ENCODE measurements at places on chromosomes 4 and X.

GRCh38 chrX:75107863-75108509, 48.1 kb downstream of the ABCB7 start:
- no peak for DNase-seq

GRCh38 chr4:176818531-176818930, 25.8 kb upstream of the VEGFC start:
- no peak for DNase-seq

DNA sequence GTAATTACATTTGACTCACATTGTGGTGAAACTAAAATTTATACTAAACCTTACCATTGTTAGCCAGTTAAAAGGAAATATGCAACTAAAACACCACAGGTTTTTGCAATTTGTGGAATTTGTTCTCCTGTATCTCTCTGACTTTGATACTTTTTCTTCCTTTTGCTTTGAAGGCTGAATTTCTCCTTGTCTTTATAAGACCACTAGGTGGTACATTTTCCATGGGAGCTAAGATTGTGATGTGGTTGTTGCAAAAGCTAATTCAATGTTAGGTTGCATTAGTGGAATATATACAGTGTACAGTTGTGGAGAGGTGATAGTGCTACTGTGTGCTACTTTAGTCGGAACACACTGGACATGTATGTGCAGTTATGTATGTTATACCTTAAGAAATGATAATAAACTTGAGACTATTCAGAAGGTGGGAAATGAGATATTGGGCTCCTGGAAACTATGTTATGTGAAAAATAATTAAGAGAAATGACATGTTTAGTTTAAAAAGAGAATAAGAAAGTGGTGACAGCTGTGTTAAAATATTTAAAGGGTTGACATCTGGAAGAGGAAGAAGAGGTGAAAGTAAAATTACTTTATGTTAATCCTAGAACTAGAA, 70.3 kb downstream of the ARL9 start:
- DNase-seq = no peak

DNA sequence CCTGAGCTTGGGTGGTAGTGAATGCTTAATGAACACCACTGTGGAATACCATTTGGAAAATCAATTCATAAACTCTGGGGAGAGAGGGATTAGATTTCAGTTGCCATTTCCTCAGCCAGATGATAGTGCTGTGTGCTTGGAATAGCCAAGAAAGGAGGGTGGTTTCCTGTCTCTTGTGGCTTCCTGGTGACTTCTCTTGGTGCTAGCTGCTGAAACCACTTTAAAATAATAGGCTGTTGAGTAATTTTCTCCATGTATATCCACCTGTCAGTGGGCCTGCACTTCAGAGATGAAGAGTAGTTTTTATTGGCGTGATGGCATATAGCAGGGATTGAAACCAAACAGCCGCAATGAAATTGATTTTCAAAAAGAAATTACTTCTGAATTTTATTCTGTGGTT, 11.8 kb downstream of the EDA start:
- no peak for DNase-seq

- no peak for DNase-seq
Observed at GRCh38 chr4:87014284-87014782, 79.5 kb downstream of the AFF1 start.

- DNase-seq = no peak
Observed at GRCh38 chr4:4455210-4455865, 68.4 kb downstream of the NSG1 start.

DNA sequence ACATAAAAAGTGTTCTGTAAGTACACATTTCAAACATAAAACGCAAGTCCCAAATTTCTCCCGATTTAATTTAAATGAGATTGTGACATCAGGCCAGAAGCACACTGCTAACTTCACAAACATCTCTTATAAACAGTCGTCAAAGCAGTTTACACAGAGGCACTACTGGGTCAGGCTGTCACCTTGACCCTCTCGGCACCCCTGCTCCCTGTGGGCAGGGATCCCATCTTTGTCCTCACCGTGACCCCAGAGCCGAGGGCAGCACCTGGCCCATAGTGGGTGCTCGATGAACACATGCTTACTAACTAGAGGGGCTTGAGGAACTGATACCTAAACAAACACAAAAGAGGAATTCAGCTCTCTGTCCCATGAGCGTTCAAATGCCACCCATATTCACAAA, 22.2 kb downstream of the QDPR start:
- DNase-seq = no peak

DNA sequence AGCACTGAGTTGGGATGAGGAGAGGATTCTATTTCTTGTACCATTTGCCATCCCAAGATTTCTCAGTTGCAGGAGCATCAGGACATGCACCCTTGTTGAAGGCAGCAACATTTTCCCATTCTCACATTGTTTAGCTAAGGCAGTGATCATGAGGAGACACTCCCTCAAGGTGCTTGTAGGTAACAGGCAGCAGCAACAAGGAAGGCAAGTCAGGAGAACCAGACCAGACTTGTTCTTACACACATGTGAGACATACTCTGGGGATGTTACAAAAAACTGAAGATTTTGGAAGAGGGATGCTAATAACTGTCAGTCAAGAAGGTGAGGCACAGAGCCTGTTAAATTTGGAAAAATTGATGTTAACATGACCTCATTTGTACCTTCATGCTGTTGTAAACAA, 15.5 kb upstream of the HPGDS start:
- no peak for DNase-seq

GRCh38 chrX:77597090-77597489, 149.9 kb downstream of the FGF16 start:
- DNase-seq = no peak

GRCh38 chr4:5750946-5751665, 40.1 kb downstream of the EVC start:
- DNase-seq = no peak

DNA sequence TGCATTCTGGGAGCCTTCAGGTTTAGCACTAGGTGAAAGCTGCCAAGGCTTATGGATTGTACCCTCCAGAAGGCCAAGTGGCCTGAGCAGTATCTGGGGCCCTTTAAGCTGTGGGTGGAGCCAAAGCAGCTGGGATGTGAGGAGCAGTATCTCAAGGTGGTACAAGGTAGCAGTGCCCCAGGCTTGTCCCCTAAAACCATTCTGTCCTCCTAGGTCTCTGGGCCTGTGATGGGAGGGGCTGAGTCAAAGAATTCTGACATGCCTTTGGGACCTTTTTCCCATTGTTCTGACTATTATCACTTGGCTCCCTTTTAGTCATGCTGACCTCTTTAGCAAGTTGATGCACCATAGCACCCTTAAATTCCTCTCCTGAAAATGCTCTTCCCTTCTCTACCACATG, 99.1 kb upstream of the TSPAN7 start:
- no peak for DNase-seq

DNA sequence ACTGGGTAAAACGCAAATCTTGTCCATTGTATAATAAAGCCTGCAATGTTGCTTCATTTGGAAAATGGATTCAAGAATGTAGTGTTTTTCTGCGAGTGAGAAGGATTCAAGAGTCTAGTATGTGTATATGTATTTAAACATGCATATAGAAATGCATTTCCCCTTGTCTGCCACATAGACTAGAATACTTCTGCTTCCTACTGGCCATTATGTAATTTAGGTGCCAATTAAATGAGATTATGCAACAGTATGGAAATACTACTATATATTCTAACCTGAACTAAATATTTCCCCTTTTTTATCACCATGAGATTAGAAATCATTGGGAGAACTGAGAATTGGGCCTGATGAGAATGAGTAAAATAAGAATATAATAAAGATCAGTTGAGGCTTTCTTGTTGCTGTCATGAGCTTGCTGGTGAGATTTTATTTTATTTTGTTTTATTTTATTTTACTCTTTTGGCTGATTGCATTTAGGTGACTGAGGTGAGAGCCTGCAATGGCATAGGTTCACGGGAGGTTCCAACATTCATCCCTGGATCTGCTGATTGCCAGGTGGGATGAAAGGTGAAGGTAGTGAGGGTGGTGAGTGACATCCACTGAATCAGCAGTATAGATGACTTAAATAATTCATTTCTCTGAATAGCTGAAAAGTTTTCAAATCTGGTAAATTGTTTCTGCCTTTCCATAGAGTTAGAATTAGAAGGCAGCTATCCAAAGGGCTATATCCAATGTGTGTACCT, 95.6 kb upstream of the SLC4A4 start:
- no peak for DNase-seq

DNA sequence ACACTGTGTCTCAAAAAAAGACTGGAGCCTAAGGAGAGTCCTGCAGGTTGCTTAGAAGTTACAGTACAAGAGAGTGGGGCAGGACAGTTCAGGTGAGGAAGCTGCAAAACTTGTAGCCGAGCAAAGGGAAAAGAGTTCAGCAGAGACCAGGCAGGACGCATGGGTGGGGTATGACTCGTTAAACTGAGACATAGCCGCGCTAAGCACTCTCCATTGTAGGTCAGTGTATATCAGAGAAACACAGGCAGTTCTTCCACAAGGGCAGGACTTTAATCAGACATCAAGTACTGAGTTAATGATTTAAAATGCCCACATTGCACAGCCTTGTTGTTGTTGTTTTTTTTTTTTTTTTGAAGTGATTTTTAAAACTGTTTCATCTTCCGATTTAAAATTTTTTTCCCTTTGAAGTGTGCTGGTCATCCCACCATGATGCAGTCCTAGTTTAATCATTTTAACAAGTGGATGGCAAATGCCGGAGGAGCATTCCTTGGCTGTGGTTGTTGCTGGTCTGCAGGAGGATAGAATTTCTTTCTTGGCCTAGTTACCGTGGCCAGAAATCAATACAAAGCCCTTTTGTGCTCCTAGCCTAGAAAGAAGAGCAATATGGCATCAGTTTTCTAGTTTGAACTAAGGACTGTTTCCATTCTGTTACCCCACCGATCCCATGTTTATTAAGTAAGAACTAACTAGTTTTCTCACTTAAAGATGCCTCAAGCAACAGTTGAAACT, 10.3 kb downstream of the LAP3 start:
- no peak for DNase-seq

DNA sequence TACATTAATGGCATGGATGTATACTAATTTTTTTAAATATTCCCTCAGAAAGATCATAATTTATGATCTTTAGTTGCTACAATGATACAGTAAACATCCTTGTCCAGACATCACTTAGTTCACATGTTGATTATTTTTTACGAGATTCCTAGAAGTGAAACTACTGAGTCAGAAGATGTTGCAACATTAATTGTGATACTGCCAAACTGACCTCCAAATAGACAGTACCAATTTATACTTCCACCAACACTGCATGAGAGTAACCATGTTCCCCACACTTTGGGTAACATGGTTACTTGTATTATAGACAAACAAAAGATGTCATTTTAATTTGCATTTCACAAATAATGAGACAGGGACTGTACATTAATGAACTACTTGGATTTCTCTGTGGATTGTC, 19.6 kb downstream of the RCHY1 start:
- no peak for DNase-seq

GRCh38 chr4:126264839-126265238, 950.1 kb downstream of the FAT4 start:
- DNase-seq = no peak

GRCh38 chrX:148958901-148959300, 458.5 kb downstream of the AFF2 start:
- no peak for DNase-seq

DNA sequence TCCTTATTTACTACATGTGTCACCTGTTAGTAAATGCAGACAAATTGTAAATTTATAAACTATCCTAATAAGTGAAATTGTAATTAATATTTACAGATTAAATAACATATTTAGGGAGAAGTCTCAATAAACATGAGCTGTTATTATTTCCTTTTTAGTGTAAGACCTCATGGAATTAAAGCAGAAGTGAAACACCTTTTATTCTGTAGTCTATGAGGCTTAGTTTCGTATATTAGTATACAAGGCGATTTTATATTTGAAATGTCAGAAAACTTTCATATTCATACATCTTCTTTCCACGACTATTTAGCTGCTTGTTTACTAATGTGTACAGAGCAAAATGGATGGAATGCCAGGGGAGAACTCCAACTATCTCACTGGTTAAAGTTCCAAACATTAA, 414.4 kb downstream of the ARHGAP24 start:
- DNase-seq = no peak

DNA sequence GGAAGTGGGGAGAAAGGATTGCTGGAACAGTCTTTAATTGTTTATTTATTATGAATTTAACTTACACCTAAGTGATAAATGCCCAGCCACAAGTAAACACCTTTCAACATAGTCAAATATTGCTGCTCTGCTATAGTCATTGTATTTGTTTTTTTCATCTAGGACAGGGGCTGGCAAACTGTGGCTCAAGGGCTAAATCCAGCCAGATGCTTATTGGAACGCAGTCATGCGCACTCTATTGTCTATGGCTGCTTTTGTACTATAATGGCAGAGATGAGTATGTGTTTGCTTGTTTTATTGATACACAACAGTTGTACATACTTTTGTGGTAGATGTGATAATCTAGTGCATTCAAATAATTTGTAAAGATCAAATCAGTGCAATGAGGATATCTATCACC, 95.3 kb downstream of the ZAR1 start:
- no peak for DNase-seq

- DNase-seq = no peak
Observed at GRCh38 chrX:144592036-144592435, 655.3 kb upstream of the SPANXN1 start.

- no peak for DNase-seq
Observed at GRCh38 chr4:38958453-38959190, 73.6 kb downstream of the TMEM156 start.

- DNase-seq = no peak
Observed at GRCh38 chrX:27057883-27058282, 405.3 kb downstream of the PPP4R3C start.

DNA sequence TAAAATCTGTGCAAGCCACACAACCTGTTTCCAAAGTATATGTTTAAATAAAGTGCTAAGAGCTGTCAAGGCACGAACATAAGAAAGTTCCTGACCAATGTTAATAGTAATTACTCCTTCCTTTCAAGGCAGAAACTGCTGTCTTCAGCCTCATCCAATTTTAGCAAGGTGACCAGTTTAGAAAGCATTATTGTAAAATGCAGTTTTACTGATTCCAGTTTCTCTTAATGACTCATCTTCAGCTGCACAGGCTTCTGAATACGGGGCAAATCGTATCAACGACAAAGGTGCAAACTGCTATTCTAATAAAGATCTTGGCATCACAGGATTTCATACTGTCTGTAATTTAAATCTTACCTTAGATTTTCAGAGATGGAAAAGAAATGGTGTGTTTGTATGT, 87.5 kb downstream of the PPP3CA start:
- DNase-seq = no peak
